Heart right ventricle (tissue), 16 donors: ENCODE measurements at places on chromosomes 12 and 14. TPM values are rescaled to one million over a fixed set of nuclear protein-coding genes. Genes with fewer than 3 reads are reported as not detected.

- no peak overlapping the region for H3K4me3 ChIP-seq
- H3K36me3 ChIP-seq: no peaks in the 10 kb centered on the region
- peak; percentile 15 for DNase-seq
- no peak overlapping the region for H3K27ac ChIP-seq
- no peaks in the 10 kb centered on the region for H3K4me1 ChIP-seq
These were observed 11.4 kb downstream of the GLT1D1 start for GRCh38 chr12:128864516-128865186.

DNA sequence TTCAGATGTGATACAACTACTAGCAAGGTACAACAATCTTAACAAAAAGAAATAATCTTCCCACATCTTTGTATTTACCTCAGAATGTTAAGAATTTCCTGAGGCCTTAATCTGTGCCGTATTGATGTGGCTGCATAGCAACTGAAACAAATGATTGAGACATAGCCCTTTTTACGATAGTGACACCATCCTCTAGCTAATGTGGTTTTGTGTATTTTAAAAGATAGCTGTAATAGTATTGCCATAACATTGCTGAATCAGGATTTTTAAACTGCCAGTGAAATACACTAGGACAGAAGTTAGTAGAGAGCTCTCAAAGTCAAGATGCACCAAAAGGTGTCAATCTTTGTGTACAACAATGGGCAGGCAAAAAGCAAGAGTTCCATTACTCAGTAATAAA, 11.9 kb downstream of the NPAS3 start:
- H3K4me1 ChIP-seq: no peaks in the 10 kb centered on the region
- H3K27ac ChIP-seq: no peak overlapping the region
- no peak for DNase-seq
- H3K27me3 ChIP-seq: no peaks in the 10 kb centered on the region

DNA sequence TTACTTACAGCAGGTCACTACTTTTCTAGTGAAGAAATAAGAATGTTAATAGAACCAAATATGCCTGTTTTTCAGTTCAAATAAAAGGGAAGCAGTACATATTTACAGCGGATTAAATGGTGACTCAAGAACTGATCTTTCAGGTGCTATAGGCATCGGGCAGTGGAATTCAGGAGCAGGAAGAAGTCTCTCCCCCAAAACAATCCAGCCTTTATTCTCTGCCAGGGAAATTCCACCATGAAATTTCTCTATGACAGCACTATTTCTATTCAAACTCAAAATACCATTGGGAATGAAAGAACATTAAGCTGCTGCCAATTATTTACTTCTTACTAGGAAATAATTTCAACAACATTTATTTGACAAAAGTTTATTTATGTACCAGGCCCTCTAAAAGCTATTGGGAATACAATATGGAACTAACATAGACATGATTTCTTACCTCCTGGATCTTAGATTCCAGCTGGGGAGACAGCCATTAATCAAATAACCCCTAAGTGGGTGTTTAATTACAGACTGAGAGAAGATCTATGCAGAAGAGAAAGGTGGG, 60.3 kb upstream of the KRR1 start:
- no peaks in the 10 kb centered on the region for H3K4me1 ChIP-seq
- no peak for DNase-seq
- no peak overlapping the region for H3K4me3 ChIP-seq
- H3K27me3 ChIP-seq: no peaks in the 10 kb centered on the region

- no peak for DNase-seq
- H3K27me3 ChIP-seq: no peaks in the 10 kb centered on the region
- H3K36me3 ChIP-seq: no peaks in the 10 kb centered on the region
These were observed 11.8 kb upstream of the SYNE2 start for GRCh38 chr14:63840981-63841380.

Gene CPM
- total RNA-seq: 9.1 TPM
